ENCODE measurements at places on chromosomes 5 and 9. TPM values are rescaled to one million over a fixed set of nuclear protein-coding genes. Genes with fewer than 3 reads are reported as not detected.

GRCh38 chr9:23799521-23799920 is 26.5 kb downstream of the ELAVL2 start:
- no peak for DNase-seq

- DNase-seq: no peak
These were observed 9.4 kb downstream of the FSTL4 start for GRCh38 chr5:133602835-133603380.

GRCh38 chr5:5437227-5438172 is 15.0 kb downstream of the ICE1 start:
- no peak for DNase-seq

GRCh38 chr9:108811944-108812343 is 43.8 kb downstream of the ACTL7B start:
- no peak for DNase-seq

DNA sequence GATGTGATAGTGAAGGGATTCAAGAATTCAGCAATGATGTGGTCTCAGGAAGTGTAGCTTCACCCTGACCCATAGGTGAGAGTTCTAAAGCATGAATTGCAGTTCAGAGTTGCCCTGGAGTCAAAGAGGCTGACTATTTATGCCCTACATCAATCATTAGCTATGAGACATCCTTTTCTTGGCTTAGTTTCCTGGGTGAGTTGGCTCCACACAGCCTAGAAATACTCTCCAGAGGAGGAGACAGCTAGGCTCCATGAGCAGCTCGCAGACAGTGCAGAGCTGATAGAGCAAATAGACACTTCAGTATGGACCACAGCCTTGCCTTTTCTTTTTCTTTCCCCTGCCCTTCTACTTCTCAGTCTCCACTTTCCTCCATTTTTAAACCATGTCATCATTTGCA is 1651.8 kb downstream of the MAT2B start:
- no peak for DNase-seq

- DNase-seq: no peak
These were observed 21.9 kb downstream of the NIM1K start for GRCh38 chr5:43213951-43214350.

DNA sequence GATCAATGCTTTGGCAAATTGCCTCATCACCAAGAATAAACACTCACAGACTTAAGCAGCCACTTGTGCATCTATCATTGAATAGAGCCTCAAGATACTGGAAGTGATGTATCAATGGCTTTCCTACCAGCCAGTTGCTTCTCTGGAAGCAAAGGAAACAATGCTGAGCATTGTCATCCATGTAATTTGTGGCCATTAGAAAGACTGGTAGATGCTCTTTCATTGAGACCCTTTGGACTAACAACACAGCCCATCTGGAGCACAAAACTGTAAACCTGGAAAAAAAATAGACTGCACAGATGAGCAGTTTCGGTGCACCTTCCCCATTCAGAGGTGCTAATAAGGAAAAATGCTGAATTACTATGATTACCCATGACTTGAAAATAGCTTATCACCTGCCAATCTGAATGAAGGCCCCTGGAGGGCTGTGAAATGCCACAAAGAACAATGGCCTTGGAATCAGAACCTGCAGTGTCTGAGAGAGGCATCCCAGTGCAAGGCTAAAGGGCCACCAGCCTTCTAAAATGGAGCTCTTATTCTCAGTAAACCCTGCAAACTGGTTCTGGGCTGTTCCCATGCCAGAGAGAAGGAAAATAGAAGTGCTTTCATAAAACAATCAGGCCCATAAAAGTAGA is 127.5 kb downstream of the RFK start:
- DNase-seq: no peak

- DNase-seq: no peak
These were observed 91.3 kb downstream of the SYK start for GRCh38 chr9:90892918-90893317.

GRCh38 chr5:86155796-86156195 is 461.9 kb upstream of the COX7C start:
- DNase-seq: no peak

DNA sequence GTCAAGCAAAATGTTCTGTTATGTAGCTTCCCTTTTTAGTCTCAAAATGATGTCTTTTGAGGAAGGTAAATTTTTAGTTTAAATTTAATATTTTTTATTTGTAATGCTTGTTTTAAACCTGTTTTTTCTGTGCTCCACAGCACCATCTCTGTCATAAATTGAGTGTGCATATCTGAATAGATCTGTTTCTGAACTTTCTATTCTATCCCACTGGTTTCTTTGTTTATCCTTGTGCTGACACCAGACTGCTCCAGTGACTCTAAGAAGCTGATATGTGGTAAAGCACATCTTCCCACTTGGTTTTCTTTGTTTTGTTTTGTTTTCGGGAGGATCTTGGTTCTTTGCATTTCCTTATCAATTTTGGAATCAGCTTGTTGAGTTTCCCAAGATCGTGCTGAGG is 7.1 kb upstream of the RNF145 start:
- DNase-seq: no peak

DNA sequence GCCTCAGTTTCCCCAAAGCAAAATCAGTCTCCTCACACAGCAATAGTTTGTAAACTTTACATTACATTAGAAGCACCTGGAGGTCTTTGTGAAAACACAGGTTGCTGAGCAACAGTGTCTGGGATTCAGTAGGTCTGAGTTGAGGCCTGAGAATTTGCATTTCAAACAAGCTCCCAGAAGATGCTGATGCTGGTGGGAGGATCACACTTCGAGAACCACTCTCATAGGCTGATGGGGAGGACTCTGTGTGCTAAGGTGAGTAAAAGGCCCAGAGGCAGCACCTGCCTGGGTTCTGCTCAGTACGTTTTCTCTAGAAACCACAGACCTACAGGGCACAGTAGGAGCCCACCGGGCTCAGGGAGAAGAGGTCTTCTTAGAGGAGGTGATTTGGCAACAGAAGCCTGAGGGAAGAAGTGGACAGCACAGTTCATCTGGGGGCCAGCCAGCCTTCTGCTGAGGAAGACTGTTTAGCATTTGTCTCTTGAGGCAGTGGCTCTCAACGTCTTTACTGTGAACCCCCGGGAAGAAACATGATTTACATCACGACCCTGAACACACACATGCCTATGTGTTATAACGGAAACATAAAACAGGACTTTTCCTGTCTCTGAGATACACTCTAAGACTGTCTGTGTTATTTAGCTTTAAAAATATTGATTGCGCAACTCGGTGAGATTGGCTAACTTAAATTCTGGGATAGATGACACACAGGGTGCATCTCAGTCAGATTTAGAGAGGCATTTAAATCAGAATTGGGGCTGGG is 24.8 kb upstream of the DENND1A start:
- peak; percentile 66 for DNase-seq

DNA sequence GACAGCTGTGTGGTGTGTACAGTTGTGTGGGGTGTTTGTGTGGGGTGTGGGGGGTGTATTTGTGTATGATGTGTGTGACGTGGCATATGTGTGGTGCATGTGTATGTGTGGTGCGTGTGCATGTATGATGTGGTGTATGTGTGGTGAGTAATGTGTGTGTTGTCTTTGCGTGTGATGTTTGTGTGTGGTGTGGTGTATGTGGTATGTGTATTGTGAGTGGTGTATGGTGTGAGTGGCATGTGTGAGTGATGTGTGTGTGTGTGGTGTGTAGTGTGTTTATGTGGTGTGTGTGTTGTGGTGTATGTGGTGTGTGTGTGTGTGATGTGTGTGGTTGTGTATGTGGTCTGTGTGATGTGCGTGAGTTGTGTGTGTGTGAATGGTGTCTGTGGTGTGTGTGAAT is 191.1 kb downstream of the MELK start:
- DNase-seq: no peak

DNA sequence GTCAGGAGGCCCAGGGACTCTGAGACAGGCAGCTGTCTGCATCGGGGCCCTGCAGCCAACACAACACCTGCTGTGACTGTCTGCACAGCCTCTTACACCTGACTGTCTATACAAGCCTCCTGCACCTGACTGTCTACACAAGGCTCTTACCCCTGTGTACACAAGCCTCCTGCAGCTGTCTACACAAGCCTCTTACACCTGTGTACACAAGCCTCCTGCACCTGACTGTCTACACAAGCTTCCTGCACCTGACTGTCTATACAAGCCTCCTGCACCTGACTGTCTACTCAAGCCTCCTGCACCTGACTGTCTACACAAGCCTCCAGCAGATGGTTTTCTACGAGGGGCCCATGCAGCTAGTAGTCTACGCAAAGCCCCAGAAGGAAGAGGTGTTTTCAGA is 18.6 kb downstream of the IRX2 start:
- DNase-seq: peak; percentile 10

- DNase-seq: peak; percentile 72
These were observed 215.6 kb downstream of the ROR2 start for GRCh38 chr9:91734371-91734981.

GRCh38 chr5:57717555-57717954 is 234.9 kb upstream of the ACTBL2 start:
- DNase-seq: no peak

DNA sequence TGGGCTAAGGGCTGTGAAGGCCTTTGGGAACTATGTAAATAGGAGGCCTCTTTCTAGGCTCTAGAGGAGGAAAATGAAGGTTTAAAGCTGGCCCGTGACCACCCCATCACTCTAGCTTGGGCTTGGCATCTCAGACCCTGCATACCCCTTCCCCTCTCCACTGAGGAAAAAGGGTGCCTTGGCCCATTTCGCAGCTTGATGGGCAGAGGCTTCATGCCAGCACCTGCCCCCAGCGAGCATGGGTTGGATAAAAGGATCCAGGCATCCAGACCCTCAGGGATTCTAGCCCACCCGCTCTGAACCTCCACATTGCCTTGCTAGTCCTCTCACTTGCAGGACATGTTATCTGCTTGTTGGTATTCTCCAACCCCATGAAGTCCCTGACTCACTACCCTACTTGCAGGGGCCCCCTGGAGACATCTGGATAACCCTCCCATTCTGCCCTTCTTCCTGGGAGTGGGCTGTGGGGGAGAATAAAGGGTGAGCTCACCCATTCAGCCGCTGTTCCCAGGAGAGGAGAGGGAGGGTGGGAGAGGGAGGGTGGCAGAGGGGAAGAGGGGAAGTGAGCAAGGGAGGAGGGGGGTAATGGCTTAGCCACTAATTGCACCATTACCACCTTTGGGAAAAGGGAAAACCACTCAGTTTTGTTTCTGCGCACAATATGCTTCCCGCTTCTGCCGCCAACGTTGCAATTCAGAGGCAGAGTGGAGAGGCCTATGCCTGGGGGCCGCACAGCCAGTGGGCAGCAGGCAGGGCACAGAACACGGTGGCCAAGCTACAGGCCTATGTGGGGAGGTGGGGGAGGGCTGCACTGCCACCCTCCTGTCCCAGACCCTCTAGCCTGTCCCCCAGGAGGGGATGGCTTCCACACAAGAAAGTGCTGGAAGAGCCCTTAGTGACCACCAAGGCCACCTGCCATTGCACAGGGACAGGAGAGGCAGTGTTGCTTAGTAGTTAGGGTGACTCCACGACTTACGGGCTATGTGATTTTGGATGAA is 2.1 kb upstream of the CAMK2A start:
- no peak for DNase-seq

DNA sequence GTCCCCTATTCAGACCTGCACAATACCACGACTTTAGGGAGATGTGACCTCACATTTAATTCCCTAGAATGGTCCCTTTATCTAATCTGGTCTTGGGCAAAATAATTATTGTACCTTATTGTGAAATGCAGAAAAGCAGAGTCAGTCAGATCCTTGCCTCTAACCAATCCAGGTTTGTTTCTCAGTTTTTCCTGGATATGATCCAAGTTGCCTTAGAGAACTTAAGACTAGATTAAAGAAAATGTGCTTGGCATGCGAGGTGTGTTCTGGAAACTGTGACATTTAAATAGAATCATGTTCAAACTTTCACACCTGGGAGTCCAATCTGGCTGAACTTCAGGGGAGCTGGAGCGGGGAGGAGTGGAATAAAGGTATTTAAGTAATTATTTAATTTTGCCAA is 696.2 kb downstream of the DNAH5 start:
- DNase-seq: no peak

DNA sequence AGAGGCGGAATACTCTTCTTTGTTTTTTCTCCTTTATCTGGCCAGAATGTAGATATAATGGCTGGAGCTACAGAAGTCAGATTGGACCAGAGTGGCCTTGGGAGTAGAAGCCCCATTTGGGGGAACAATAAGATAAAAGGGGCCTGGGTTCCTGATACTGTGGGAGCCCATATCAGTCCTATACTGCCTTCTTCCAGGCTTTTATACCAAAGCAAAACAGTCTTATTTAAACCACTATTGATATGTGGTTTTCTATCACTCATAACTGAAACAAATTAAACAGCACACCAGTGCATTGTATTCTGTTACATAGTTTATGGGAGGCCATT is 14.3 kb downstream of the SPAAR start:
- DNase-seq: no peak

DNA sequence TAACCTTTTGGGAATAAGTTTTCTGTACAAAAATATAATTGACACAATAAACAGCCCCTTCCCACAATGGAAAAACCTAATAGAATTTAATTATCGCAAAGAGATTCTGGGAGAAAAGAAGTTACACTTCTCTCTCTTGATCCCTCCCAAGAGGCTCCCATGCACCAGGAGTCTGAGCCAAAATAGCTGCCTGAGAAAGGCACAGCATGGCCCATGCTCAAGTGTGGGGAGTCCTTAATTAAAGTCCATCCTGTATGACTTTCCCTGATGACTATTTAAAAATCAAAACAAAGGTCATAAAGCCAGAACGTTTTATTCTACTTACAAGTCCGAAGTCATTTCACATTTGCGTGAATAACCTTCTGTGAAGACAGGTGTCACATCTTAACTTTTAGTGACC is 155.1 kb downstream of the SPOCK1 start:
- DNase-seq: no peak

GRCh38 chr5:131795879-131796792 is 681 bp downstream of the FNIP1 start:
- peak; percentile 46 for DNase-seq

DNA sequence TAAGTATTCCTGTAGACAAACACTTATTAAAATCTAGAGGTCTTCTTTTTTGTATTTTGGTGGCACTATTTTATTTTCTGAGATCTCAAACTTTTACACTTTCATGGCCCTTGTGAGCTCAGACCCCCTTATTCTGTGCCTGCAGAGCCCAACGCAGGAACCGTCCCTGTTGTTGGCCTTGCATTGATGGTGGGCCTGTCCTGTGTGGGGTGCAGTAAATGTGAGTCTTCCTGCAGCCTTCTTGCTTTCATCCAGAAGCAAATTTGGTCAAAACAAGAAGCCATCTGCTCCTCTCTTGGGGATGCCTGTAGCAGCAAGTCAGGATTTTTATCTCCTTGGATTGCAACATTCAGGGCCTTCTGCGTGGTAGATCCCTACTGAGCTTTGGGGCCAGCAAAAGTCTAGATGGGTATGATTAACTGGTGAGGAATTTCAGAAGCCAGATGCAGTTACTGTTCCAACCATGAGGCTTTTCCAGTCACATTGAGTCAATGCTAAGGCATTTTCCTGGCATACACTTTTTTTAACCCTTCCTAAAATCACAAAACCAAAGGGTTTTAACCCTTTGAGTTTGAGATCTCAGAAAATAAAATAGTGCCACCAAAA is 31.7 kb downstream of the BASP1 start:
- DNase-seq: no peak

The SLC6A18 gene
- total RNA-seq: not detected

The IL7R gene
- total RNA-seq: not detected

The PCDHGB4 gene
- 3.8 TPM for total RNA-seq

The CYLC2 gene
- total RNA-seq: not detected

The PLGRKT gene
- total RNA-seq: 19.6 TPM

The BARHL1 gene
- not detected for total RNA-seq

The MAPKAP1 gene
- 97.0 TPM for total RNA-seq

The SPATA31C1 gene
- 0.15 TPM for total RNA-seq

The INSL6 gene
- not detected for total RNA-seq

The HINT1 gene
- 250 TPM for total RNA-seq
